ENCODE measurements at places on chromosomes 7 and 10.
A peak's percentile ranks its signal among the peaks of the same experiment; 100 is the strongest.

DNA sequence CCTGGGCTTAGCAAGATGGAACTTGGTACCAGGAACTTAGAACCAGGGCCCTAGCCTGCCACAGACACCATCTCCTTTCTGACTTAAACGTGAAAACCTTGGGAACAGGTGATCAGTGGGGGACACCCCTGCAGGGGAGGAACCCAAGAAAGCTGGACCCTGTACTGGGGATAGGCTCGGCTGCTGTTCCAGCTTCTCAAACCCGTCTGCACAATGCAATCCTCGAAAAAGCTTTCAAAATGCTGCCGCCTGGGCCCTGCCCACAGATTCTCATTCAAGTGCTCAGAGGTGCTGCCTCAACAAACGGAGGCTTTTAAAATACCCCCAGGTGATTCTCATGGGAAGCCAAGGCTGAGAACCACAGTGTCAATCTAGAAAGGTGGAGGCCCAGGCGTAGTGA, 169.7 kb downstream of the ARHGAP21 start:
- DNase-seq = no peak

- no peak for DNase-seq
These were observed 47.3 kb upstream of the PIK3AP1 start for GRCh38 chr10:96767611-96768010.

- no peak for DNase-seq
These were observed 157.6 kb upstream of the LANCL2 start for GRCh38 chr7:55207436-55208125.

- no peak for DNase-seq
These were observed 98.6 kb downstream of the ELMO1 start for GRCh38 chr7:37349979-37350590.

DNA sequence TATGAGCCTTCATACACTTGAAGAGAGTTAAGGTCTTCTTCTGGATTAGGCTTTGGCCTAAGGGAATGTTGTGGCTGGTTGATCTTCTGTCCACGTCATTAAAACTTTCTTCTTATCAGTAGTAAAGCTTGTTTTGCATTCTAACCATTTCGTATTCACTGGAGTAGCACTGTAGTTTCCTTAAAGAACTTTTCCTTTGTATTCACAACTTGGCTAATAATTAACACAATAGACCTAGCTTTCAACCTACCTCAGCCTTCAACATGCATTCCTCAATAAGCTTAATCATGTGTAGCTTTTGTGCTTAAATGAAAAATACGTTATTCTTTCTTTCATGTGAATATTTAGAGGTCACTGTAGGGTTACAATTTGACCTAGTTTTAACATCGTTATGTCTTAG, 42.8 kb downstream of the AKR1C8 start:
- DNase-seq = no peak

- no peak for DNase-seq
These were observed at the start of gene IFIT3 for GRCh38 chr10:89327803-89328441. TSS of gene IFIT3 (plus strand) at chr10:89327997. CDS start at chr10:89328074, 77 bp downstream.

- DNase-seq = no peak
These were observed 3.8 kb upstream of the DMTF1 start for GRCh38 chr7:87148332-87148955.

GRCh38 chr7:121016966-121017365, 28.5 kb downstream of the CPED1 start:
- no peak for DNase-seq

DNA sequence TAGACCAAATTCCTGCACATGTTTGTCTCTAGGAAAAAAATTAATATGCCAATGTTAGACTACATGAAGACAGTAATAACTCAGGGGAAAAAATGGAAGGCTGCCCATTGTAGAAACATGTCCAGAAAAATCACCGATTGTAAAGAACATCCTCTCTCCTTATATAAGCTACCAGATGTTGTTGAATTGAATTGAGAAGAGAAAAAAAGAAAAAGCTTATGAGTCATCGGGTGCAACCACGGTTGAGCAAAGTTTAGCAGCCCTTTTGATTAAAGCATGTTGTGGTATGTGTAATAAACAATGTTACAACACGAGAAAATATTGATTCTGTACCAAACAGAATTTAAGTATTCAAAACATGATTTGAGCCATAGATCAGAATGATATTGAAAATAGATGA, 102.3 kb upstream of the ARHGAP21 start:
- no peak for DNase-seq

GRCh38 chr7:35725280-35725680, 30.3 kb upstream of the HERPUD2 start:
- DNase-seq = no peak

- no peak for DNase-seq
These were observed 5.0 kb downstream of the TSPAN33 start for GRCh38 chr7:129149511-129149910.

DNA sequence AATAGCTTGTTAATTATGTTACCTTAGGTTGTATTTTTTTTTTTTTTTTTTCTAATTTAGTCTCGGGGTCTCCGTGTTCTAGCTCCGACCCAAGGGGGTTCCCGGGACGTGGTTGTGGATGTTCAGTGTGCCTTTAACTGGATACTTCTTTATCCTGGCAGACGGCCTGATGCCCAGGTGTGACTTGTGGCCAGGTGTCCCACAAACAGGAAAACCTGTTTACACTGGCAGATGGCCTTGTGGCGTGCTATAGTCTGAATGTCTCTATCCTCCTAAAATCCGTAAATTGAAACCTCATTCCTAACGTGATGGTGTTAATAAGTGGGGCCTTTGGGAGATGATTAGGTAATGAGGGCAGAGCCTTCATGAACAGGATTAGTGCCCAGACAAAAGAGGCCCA, 546.4 kb upstream of the C7orf33 start:
- no peak for DNase-seq

GRCh38 chr10:93293999-93294398, 188.1 kb downstream of the MYOF start:
- DNase-seq = no peak

GRCh38 chr10:15346440-15347141, 24.5 kb downstream of the FAM171A1 start:
- DNase-seq = no peak

DNA sequence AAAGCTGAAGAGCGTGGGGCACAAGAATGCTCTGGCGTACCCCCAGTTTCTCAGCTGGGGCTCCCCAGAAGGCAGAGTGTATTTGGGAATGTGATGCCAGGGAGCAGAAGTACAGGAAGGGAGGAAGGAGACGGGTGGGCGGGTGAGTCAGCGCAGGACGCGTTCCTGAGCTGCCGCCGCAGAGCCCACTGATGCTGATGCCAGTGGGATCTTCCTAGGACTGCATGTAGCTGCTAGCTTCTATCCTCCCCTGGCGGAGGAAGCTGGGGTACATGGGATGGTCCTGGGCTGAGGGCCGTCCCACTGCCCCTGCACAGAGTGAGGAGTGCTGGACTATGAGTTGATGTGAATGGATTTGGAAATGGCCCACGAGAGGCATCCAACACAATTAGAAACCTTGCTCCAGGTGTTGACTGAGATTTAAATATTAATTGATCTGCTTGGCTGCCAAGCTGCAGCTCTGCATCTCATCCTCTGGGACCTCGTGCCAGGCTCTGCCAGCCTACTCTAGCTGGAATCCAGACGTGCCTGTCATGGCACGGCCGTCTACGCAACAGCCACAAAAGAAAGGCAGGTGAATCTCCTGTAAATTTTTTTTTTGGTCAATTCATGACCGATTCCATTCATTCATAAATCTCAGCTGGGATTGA, 66.2 kb upstream of the RHEB start:
- no peak for DNase-seq

- no peak for DNase-seq
These were observed 2.4 kb downstream of the NOLC1 start for GRCh38 chr10:102154466-102155116.

GRCh38 chr10:123132576-123133477, 2.9 kb upstream of the HMX3 start:
- DNase-seq = peak; percentile 70

- no peak for DNase-seq
These were observed 104.9 kb downstream of the PPP1R17 start for GRCh38 chr7:31791881-31792280.

DNA sequence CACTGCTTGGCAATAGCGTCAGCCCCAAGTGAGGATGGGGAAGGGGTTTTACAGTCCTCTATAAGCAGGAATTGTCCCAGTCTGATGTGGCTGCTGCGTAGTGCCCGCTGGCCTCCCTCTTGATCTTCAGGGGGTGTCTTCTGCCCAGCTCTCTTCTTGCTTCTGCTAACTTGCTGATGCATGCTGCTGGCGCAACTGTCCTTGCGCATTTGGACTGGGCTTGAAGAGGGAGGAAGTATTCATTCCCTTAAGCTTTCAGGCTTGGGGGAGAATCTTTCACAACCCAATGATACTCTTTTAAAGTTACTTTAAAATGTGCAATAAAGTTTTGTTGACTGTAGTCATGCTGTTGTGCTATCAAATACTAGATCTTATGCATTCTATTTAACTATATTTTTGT, 10.3 kb downstream of the GALNT11 start:
- DNase-seq = no peak

DNA sequence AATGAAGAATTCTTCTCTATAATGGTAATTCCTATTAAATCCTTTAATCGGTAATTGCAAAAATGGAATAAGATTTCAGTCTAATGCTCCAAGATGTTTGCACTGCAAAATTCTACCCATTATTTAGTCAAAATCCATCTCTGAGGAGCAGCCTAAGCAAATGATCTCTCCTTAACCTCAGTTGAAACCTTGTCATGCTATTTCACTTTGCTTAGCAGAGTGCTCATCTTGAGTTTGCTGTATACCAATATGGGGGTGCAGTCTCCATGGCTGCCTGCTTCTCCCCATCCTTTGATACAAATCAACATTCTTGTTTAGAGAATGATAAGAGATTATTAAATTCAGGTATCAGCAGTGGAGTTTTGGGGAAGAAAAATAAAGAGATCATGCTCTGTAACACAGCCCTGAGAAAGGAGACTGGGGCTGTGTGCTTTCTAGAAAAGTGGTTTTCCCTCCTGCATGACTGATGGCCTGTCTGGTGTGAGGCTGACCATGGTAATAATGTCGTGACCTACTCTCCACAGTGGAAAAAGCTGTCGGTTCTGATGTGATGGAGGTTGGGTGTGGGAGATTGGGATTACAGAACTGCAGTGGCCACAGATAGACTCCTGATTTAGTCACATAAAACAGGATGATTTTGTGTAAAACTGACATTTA, 982.1 kb downstream of the NRG3 start:
- DNase-seq = no peak

GRCh38 chr7:78039790-78040776, 241.5 kb downstream of the PHTF2 start:
- DNase-seq = no peak

GRCh38 chr7:26183545-26184280, 16.8 kb downstream of the HNRNPA2B1 start:
- no peak for DNase-seq

DNA sequence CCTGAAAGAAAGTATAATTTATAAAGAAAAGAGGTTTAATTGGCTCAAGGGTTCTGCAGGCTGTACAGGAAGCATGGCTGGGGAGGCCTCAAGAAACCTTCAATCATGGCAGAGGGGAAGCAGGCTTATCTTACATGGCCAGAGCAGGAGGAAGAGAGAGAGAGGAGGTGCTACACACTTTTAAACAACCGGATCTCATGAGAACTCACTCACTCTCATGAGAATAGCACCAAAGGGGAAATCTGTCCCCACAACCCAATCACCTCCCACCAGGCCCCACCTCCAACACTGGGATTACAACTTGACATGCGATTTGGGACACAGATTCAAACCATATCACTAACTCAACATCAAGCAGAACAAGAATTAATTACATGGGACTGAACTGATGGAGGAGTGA, 6.9 kb upstream of the ZNF485 start:
- DNase-seq = no peak

GRCh38 chr10:2987185-2987768, 80.1 kb upstream of the PFKP start:
- DNase-seq = no peak

DNA sequence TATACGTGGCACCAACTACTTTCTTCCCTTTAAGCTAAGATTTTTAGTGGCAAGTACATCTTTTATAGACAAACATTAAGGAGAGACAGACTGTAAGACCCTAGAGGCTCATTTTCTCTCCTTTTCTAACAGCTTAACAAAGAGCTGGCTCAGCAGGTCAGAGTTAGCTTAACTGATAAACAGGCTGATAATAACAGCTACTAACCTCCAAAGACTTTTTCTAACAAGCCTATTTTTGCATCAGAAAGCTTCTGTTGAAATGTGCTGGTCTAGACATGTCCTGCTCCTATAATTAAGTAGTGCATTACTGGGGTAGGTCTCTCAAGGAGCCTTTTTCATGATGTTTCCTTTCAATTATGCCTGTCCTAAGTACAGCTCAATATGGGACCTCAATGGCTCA, 238.2 kb upstream of the FAM3C start:
- no peak for DNase-seq

GRCh38 chr10:122988501-122988900, 8.3 kb downstream of the PSTK start:
- no peak for DNase-seq

- no peak for DNase-seq
These were observed 311.9 kb upstream of the POT1 start for GRCh38 chr7:125241548-125241947.

DNA sequence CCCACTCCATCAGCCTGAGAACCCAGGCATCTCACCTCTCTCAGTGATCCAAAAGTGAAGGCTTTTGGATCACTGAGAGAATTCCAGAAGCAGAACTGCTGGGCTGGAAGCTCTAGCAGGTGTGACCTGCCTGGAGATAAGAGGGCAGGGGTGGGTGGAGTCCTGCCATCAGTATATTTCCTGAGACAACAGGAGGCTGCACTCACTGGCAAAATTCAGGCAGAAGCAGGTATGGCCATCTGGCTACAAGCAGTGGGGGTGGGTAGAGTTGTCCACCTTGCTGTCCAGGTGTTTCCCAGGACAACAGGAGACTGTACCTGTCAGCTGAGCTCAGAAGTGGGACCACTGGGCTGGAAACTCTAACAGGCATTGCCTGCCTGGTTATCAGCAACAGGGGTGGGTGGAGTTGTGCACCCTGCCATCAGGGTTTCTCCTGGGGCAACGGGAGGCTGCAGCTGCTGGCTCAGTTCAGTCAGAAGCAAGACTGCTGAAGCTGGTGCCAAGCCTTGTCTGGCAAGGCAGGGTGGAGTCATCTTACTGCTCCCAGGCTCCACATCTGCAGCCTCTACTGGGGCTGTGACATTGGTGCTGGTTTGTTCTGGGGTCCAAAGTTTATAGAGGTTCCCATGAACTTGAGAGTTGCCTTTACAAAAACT, 47.2 kb upstream of the SFTPD start:
- no peak for DNase-seq

- DNase-seq = no peak
These were observed 22.2 kb downstream of the LIPK start for GRCh38 chr10:88728107-88728763.
